Stimulated activated CD4-positive, alpha-beta T cell treated with anti-CD3 and anti-CD28 coated beads, Interleukin-1b, Interleukin-23, amount 100 ng/mL, for 1 hour (primary cell): ENCODE measurements at places on chromosomes 7 and 10.

- DNase-seq: no peak
Observed at GRCh38 chr10:74582566-74582965, 243.8 kb upstream of the KAT6B start.

DNA sequence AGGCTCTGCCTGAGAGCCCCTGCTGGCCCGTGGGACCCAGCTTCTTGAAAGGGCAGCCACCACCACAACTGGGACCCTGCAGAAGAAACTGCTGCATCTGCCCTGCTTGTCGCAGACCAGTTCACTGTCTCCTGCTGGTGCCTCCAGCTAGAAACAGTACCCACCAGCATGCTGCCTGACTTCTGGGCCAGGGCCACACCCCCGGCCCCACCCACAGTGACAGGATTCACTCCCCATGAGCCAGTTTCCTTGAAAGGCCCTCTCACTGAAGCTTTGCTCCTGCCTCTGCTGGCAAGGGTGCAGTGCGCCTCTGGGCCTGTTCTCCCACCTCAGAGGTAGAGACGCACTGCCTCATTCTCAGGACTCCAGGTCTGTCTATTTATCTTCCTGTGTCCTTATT, 32.4 kb downstream of the ANXA11 start:
- DNase-seq: no peak

- no peak for DNase-seq
Observed at GRCh38 chr7:68684246-68684839, 913.9 kb upstream of the AUTS2 start.

DNA sequence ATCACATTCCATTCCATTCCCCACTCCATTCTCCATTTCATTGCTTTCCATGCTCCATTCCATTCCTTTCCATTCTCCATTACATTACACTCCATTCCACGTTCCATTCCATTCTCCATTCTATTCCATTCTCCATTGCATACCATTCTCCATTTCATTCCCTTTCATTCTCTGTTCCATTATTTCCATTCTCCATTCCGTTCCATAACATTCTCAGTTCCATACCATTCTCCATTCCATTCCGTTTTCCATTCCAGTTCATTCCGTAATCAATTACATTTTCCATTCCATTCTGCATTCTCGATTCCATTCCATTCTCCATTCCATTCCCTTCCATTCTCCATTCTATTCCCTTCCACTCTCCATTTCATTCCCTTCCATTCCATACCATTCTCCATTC, 86.4 kb downstream of the NSUN6 start:
- no peak for DNase-seq

- DNase-seq: no peak
Observed at GRCh38 chr10:20267734-20268133, 451.5 kb downstream of the PLXDC2 start.

DNA sequence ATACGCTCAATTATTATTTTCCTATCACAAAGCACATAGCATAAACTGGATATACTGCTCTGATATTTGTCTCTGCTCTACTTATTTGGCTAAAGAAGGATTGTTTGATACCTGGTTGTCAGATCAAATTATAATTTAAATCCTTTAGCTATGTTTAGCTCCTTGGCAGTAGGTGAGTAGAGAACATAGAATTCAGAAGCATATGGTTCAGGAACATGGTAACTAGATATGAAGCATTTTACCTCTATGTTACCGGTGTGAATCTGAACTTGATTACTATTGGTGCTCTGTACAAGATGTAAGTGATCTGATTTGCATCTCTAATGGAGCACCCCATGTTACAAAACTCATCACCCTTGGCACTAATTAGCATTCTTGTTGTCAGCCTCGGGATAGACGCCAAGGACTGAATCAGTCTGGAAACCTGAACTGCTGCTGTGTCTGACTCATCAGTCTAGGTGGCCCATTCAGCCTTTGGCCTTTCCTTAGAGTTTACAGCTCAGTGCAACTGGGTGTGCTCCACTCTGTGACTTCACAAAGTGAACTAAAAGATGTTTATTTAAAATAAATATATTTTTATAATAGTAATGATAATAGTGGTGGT, 12.3 kb upstream of the MYPN start:
- no peak for DNase-seq

DNA sequence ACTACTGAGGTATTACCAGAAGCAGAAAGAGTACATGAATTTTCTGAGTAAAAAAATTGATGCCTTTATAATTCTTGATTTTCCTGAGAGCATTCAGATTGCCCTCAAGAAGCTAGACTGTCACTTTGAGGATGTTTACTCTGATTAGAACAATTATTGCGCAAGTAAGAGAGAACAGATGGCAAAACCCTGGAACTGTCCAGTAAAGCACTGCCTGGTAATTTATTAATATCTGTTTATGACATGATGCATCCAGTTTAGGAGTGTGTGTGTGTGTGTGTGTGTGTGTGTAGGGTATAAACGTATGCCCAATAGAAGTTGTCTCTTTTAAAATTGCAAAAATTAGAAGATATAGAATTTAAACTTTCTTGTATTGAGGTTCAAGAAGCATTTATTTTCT, 379.7 kb downstream of the PHTF2 start:
- DNase-seq: no peak
